ENCODE measurements at places on chromosomes 1 and 21. TPM values are rescaled to one million over a fixed set of nuclear protein-coding genes. Genes with fewer than 3 reads are reported as not detected.
A peak's percentile ranks its signal among the peaks of the same experiment; 100 is the strongest.

GRCh38 chr1:186655876-186656275, 24.3 kb downstream of the PTGS2 start:
- DNase-seq, result no peak

The HES3 gene
- 0.66 TPM for total RNA-seq

The KIAA1614 gene
- 4.1 TPM for total RNA-seq

DNA sequence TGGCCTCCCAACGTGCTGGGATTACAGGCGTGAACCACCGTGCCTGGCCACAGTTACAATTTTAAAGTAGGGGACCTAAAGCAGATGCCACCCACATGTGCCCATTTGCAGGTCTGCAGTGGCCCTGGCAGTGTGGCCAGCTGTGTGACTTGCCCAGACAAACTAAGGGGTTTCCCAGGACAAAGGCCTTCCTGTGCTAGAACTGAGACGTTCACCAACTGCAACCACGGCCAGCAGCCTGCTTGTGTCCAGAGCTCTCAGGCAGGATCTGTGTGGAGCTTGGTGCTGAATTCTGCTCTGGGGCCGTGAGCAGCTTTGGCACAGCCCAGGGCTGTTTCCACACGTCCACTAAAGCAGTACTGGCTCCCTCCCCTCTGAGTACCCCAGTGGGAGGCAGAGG, 10.6 kb upstream of the PTTG1IP start:
- DNase-seq, result no peak

- DNase-seq, result peak; percentile 52
These were observed 20.6 kb downstream of the RUNX3 start for GRCh38 chr1:24909388-24909898.

DNA sequence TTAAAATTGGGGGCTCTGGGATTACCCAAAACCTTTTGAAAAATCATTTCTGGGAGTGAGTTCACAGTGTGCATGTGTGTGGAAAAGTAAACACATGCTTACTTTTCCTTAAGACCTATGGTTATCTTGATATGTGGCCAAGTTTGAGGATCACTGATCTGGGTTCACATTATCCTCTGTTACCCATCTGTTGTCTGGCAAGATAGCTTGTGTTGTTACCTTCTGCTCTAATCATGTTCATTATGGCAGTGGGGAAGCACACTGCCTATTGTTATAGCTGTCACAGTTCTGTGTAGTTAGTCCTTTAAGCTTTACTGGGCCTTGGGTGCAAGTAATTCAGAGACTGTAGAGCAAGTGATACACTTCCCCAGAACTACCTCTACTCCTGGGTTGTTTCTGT, 5.0 kb downstream of the CTBS start:
- DNase-seq, result no peak

DNA sequence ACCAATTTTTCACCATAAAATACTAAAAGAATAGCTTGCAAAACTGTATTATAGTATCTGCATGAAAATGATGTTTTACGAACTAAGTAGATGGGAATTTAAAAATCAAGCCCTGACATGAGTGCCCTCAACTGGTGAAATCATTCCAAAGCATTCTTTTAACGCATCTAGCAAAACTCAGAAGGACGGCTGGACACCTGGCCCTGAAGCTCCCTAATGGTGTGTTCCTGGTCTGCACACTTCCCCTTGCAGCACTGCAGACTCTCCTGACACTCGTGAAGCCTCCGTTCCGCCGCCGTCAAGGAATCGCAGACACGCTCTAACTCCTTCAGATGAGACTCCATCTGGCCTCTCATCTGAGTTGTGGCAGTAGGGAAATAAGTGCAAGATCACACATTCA, 39.9 kb downstream of the ODF2L start:
- no peak for DNase-seq

- no peak for DNase-seq
These were observed 5.6 kb downstream of the PDZK1IP1 start for GRCh38 chr1:47184090-47184821.

- DNase-seq, result no peak
These were observed 11.5 kb downstream of the MACO1 start for GRCh38 chr1:25442178-25442577.

The OSCP1 gene
- 6.3 TPM for total RNA-seq

The APOBEC4 gene
- not detected for total RNA-seq

DNA sequence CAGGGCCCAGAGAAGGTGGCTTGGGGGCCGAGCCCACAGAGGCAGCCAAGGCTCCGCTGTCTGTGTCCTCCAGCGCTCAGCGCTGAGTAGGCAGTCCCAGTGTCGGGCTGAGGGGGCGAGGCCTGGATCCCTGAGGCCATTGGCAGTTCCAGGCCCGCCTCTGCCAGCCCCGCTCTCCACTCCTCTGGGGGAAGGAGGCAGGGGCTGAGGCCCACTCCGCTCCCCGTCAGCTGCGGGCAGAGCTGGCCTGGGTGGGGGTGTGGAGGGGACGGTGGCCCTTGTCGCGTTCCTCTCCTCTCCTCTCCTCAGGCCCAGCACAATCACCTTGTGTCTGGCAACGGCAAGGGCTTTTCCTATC, 132.8 kb downstream of the CASZ1 start:
- DNase-seq, result peak; percentile 82

DNA sequence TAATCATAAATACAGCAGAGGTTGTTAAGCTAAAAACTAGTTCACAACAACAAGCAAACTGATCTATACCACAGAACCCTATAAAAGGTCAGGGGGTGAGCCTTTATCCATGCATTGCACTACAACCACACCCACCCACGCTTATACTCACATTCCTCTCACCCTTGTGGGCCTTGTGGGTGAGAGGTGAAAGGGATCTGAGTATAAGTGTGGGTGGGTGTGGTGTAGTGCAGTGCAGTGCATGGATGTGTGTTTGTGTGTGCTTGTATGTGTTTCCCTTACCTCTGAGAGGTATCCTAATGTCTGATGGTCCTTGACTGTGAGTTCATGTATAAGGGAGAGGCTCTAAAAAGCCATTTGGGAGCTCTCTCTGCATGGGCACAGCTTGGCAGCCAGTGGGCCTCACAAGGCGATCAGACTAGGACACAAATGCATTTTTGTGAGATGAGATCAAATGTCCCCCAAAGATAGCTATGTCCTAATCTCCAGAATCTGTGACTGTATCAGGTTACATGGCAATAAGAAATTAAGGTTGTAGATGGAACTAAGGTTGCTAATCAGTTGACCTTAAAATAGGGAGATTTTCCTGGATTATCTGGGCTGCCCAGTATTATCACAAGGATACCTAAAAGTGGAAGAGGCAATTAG, 95.5 kb upstream of the DPT start:
- no peak for DNase-seq

GRCh38 chr1:248816042-248816851, 9.5 kb downstream of the SH3BP5L start:
- DNase-seq, result no peak

DNA sequence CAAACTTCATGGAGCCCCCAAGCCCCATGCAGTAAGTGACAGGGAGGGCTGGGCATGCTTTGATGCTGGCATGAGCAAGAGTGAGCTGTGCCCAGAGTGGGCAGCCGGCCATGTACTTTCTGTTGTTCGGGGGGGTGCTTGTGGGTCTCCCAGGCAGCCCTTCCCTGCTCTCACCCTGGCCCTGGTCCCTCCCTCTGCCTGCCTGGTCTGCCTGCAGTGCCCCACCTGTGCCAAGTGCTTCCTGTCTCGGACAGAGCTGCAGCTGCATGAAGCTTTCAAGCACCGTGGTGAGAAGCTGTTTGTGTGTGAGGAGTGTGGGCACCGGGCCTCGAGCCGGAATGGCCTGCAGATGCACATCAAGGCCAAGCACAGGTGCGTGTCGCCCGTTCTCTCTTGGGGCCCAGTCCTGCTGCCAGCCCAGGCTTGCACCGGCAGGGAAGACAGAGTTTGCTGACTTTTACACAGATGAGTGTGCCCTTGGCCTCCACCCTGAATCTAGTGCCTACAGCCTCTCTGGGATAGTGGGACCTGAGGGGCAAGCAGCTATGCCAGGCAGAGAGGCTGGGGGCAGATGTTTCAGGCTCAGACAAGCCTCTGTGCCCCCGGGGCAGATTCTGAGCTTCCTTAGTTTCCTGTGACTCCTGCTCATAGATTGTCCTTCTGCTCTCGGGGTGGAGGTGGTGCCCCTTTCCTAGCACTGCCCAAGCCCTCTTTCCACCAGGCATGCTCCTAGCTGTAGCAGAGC, 7.6 kb downstream of the ZBTB48 start:
- DNase-seq, result no peak

The TFF2 gene
- total RNA-seq, result not detected

- DNase-seq, result no peak
These were observed 33.3 kb downstream of the C2CD2 start for GRCh38 chr21:41920476-41920875.

DNA sequence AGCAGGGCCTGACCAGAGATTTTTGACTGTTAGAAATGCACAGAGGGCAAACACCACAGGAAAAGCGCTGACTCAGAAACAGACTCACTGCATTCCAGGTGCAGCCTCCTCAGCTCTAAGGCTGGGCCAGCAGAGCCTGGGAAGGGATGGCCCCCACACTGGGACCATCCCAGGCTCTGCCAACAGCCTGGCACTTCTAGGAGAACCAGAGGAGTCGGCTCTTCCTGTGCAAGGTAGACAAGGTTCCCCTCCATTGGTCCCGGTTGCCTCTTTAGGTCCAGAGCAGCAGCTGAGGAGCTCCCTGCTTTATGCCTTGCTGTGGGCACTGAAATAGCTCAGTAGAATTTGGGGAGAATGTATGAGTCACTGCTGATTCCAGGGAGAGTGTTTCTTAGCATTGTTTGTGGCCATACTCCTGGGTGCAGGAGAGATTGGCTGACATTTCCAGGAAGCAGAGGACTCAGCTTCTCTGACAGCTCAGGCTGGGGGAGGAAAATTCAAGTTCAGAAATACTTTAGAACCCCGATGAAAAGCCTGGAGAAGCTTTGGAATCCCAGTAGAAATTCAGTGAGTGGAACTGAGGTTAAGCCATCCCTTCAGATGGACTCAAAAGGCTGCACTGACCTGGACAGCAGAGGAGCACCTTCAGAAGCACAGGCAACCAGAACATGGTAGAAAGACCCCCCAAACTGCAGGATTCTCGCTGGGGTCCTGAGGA, 19.7 kb downstream of the PRAMEF1 start:
- DNase-seq, result no peak

DNA sequence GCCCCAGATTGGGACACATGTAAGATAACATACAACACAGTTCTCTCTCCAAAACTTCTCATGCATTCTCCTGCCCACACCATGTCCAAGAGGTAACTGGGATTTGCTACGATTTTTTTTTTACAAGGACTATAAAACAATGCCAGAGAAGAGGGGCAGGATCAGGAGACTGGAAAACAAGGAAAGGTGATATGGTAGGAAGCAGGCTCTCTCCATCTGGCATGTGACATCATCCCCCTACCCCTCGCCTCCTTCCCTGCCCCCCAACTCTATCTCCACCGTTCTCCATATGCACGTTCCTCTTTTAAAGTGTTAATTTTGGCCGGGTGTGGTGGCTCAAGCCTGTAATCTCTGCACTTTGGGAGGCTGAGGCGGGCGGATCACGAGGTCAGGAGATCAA, 20.7 kb downstream of the OLIG2 start:
- no peak for DNase-seq

DNA sequence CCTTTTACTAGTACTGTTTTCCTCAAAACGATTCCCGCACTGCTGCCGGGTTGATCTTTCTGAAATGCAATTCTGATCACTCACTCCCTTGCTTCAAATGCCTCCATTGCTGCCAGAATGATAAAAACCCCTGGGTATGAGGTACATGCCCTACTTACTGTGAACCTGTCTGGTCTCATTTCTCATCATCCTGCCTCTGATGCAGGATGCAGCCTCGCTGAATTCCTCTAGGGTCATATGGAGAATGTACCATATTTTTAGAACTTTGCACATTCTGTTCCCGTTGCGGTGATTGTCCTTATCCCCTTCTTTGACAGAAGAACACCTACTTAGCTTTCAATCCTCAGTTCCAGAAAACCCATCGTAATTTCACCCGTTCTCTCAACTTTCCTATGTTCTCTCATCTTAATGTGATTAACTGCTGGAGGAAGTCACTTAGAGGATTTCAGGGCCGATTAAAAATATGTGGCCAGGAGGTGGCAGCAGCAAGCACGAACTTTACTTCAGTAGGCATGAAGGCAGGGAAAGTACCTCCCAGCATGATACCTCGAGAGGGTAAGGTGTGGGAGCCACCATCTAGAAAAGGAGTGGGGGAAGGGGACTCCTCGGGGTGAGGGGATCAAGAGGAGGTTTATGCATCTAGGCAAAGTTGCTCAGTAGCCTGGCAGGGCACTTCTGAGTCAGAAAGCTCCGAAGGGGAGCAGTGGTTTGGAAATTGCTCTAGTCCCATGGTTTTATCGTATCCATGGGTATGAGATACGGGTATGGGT, 361.5 kb upstream of the ZP4 start:
- peak; percentile 71 for DNase-seq

GRCh38 chr1:206836111-206836510, 29.3 kb upstream of the IL20 start:
- DNase-seq, result no peak

GRCh38 chr1:41495210-41495948, 10.9 kb upstream of the EDN2 start:
- peak; percentile 48 for DNase-seq

The REN gene
- not detected for total RNA-seq

- DNase-seq, result no peak
These were observed 126.6 kb upstream of the CACNA1E start for GRCh38 chr1:181356505-181357340.

DNA sequence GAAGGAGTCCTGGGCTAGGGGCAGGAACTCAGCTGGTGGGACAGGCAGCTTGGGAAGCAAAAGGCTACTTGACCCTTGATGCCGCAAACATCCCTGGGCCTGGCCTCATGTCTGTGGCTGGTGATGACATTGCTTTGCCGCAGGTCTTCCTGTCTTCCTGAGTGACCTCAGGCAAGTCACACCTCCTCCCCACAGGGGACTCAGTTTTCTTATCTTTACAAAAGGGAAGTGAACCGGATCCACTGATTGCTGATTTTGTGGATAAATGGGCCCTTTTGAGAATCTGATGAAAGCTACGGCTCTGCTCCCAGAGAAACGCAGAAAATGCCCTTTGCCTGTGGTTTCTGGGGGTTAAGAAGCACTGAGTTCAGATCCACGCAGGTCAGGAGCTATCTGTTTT, 20.7 kb downstream of the PLOD1 start:
- DNase-seq, result no peak

The IPO9 gene
- total RNA-seq, result 97.8 TPM

The RIMKLA gene
- total RNA-seq, result 4.1 TPM

The OR2W3 gene
- total RNA-seq, result 1.8 TPM

- no peak for DNase-seq
These were observed 691 bp upstream of the SELENBP1 start for GRCh38 chr1:151373196-151373595.

- no peak for DNase-seq
These were observed 426.6 kb downstream of the DUSP10 start for GRCh38 chr1:221315330-221315729.

The SMIM1 gene
- 7.5 TPM for total RNA-seq

The SYNC gene
- 1.1 TPM for total RNA-seq

The ASPM gene
- total RNA-seq, result 5.9 TPM

The SPRR2B gene
- not detected for total RNA-seq
